ENCODE measurements at places on chromosomes 4 and X.

DNA sequence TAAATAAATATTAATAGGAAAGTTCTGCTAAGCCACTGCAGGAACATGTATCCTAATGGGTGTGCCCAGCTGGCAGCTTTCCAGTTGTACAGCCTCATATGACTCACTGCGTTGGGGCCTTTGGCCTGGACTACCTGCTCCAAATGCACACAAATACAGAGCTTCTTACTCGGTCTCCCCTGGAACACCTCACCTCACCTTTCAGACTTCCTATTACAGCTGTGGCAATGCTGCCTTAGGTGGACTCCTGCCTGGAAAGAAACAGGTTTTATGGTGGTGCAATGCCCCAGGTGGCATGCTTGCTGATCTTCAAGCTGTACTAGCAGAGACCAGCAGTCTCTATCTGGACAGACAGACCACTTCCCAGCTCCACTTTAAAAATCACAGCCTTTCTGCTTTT is 85.7 kb upstream of the EXOC1L start:
- peak; percentile 6 for DNase-seq

- no peak for DNase-seq
Observed at GRCh38 chrX:9848718-9849479, 62.7 kb downstream of the SHROOM2 start.

GRCh38 chr4:141815646-141816045 is 179.3 kb downstream of the IL15 start:
- DNase-seq: no peak

DNA sequence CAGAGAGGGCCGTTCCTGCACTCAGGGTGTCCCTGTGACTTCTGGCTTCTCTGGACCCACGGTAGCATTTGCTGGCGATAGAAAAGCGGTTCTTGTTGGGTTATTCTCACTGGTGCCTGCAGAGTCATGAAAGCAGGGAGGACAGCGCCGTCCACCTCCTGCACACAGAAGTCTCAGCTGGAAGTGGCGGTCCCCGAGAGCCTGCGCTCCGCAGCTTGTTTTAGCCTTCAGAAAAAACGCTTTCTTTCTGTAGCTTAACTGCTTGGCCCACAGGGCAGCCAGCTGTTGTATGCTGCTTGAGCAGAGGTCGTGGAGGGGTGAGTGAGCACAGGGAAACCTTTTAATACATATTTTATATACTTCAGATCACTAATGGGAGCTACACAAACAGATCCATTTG is 400.7 kb upstream of the FAT1 start:
- peak; percentile 70 for DNase-seq

DNA sequence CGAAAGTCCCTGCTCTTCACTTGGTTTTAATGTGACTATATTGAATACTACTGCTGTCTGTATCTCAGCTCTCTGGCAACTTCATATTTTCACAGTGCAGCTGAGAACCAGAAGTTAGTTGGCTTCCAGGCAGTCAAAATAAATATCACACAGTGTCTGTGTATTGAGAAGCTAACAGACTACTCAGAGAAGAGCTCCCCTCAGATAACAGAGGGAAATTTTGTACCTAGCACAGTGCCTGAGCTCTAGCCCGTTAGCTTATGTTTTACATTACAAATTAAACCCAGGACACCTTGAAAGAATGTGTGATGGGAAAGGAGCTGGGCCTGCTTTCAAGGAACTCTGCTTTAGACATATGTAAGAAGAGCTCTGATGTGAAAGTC is 22.7 kb downstream of the JADE1 start:
- no peak for DNase-seq

- peak; percentile 38 for DNase-seq
Observed at GRCh38 chrX:24494647-24495075, 29.6 kb downstream of the PDK3 start.

DNA sequence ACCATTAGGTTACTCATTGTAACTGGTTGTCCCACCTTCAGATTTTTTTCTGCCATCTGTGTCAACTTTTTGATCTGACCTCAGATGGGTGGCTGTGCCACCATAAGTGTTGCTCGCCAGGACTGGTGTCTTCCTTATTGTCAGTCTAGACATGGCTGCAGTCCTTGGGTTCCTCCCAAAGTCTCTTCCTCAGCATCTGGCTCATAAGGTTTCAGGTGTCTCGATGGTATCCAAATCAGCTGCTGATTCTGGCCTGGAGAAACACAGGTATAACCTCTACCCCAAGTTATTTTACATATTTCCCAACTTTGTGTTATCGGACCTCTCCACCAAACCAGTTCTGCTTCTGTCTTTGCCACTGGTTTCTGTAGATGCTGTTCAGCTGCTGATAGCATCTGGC is 158.5 kb downstream of the ZNF518B start:
- DNase-seq: no peak

- no peak for DNase-seq
Observed at GRCh38 chr4:11106759-11107158, 321.9 kb downstream of the HS3ST1 start.

GRCh38 chr4:173332963-173333657 is 1.0 kb downstream of the HMGB2 start:
- DNase-seq: no peak

DNA sequence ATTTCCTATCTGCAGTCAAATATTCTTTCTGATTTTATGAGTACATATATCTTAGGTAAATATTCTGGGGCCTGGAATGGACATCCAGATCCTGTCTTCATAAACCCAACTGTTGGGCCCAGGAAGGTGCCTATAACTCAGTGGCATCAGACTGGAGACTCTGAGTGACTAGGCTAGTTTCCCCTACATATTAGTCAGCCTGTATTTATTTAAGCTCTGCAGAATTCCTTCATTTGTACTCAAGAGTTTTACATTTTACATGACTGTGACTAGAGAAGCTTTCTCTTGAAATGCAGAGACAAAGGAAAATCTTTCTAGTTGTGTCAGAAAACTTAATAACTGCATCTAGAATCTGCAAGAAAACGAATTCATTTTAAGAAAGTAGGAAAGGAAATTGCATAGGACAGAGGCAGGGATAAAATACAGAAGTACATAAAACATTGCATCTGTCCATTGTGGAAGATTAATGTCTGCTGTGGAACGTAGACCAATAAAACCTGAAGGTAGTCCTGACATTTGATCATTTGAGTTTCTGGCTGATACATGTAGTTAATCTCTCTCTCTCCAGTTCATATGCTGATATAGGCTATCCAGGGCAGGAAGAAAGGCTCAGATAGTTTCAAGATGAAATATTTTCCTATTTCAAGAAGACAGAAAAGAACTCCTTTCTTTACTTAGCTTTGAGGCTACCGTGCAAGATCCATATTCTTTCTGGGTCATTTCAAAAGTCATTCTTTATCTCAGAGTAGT is 78.2 kb downstream of the OPHN1 start:
- no peak for DNase-seq

Measured in hindlimb muscle (tissue), 1 donor.